ENCODE measurements at places on chromosomes 2 and 18.

DNA sequence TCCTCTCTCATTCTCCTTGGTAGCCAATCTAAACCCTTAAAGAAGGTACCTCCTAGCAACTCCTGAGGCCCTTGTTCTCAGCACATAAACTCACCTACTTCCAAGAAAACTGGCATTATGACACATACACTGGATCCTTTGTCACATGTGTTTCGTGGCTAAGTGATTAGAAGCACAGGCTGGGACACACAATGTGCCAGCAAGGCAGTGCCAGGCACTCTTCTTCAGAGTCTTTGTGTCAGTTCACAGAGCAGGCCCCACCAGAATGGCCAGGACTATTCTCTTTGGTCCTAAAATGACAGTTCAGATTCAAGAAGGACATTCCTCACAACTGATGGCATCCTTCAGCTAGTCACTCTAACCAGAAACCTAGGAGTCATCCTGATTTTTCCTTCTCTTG is 40.3 kb downstream of the SMC6 start:
- DNase-seq = no peak

- peak; percentile 75 for DNase-seq
Measured at GRCh38 chr2:119240311-119241204, 16.9 kb downstream of the STEAP3 start.

- no peak for DNase-seq
Measured at GRCh38 chr18:48942086-48942485, 8.7 kb downstream of the SMAD7 start.

DNA sequence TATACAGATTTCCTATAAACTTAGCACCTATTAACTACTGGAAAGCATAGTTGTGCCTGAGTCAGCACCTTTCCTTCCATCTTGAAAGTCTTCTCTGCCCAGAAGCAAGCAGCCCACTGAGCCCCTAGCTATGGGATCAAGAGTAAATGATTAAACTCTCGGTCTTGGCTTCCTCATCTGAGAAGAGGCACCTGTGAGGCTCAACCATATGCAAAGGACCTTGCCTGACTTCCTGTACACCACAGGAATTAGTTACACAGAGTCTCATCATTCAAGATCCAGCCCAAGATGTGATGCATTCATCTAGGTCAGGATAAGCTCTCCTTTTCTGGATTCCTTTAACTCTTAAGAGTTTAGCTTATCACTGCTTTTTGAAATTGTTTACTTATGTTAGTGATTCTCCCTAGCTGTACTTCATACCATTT is 96.0 kb downstream of the CDH2 start:
- peak; percentile 45 for DNase-seq

GRCh38 chr2:230216489-230216888 is 3.3 kb downstream of the SP110 start:
- DNase-seq = peak; percentile 3

DNA sequence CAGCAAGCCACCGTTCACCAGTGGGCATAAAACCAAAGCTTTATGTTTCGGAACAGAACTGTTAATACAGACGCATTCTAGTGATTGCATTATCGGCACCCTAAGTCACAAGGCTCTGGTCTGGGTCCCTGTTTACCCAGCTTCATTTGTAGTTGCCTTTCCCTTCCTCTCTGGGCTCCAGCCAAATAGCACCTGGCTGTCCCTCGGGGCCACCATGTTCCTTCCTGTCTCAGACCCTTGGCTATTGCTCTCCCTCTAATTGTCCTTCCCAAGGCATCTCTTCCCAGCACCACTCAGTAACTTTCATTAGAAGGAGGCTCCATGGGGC is 75.3 kb downstream of the SDC1 start:
- no peak for DNase-seq

DNA sequence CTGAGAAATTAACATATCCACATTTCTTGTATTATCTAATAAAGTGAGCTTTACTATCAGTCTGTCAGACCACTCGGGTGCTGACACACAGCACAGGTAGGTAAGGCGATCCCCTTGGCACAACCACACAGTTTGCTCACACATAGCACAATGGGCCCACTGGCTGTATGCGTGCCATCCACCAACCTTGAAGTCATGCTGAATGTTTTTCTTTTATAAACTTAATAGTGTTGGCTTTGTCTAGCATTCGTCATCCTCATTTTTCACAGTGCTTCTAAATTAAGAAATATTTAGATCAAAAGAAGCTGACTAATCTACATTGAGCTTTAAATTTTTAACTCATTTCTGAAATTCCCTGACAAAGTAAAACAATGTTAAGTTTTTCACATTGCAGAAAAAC is 50.0 kb upstream of the PAPOLG start:
- DNase-seq = peak; percentile 9

DNA sequence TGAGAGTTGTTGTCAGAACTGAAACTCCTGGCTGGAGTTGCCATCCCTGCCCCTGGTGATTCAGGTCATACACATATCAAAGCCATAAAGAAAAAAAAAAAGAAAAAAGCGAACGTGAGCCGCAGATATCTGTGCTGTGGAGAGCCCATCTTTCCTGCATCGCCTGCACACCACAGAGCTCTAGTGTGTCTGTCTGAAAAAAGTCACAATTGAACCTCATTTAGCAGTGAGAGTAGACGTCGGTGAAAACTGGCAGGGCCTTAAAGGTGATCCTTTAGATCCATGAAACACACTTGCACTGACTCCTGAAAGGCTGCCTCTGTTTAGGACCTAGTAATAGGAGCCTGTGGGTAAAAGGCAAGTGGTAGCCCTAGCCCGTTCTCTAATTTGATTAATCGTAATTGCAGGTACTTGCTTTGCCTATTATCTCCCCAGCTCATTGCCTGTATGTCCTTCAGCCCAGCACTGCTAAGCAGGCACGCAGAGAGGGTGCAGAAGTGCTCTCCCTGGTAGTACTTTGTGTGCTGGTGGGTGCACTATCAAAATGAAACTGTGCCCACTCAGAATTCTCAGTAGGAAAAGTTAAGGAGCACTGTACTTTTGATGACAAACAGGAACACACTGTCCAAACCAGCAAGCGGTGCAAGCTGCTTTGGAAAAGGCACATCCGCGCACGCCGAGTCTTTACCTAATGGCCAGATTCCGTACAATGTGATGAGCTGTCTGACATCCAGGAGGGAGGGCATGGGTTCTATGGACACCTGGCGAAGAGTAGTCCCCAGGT is 103.5 kb upstream of the ASB18 start:
- no peak for DNase-seq

DNA sequence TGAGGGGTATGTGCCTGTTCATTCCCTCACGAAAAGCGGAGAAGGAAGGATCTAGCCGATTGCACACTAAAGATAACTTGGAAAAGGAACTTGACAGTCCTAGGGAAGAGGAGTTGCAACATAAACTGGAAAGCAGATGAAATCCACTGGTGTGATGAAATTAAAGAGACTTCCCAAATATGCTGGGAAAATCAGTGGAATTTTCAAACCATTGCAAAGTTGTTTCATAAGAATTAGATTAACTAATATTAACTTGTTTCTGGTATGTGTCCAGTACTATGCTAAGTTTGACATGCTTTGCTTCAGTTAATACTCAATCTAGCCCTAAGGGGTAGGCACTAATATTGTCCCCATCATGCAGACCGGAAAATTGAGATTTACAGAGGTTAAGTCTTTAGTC is 222.7 kb downstream of the IKZF2 start:
- DNase-seq = peak; percentile 10

DNA sequence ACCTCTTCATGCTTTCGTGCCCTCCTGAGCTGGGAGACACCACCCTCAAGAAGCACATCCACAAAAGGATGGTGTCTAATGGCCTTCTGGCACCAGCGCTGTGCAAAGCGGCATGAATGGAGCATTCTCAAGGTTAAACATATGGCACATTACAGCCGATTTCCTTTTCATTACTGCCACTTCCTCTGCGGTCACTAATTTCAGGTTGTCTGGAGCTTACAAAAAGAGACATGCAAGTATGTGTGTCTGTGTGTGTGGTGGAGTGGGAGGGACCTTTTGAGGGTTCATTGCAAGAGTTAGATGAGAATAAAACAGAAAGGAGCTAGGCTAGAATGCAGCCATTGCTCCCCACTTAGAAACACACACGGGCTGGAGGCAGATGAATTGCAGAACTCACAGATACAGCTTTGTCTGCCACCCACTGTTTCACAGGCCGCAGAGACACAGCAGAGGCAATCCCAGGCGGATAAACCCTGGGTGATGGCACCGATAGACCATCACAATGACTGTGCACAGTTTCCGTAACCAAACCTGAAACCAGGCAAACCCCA is 76.0 kb downstream of the TGIF1 start:
- DNase-seq = peak; percentile 48

- no peak for DNase-seq
Measured at GRCh38 chr2:133437492-133437891, 130.8 kb downstream of the NCKAP5 start.

DNA sequence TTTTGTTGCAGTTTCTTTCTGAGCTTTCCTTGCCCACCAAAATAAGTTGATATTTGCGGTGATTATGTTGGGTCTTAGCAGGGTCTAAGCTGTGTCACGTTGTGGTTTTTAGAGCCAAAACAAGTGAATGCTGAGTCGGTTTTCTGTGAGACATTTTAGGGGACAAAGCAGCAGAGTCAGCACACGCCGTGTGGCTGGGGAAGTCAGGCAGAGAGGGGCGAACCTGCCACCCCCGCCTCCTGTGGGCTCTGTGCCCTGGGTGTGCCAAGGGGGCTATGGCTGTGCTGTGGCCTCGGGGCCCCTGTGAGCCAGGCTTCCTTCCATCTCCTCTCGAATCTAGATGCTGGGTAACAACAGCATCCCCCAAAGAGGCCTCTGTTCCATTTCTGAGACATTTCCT is 30.8 kb upstream of the TMEM87B start:
- no peak for DNase-seq

GRCh38 chr2:61978522-61978921 is 73.0 kb downstream of the COMMD1 start:
- DNase-seq = no peak

DNA sequence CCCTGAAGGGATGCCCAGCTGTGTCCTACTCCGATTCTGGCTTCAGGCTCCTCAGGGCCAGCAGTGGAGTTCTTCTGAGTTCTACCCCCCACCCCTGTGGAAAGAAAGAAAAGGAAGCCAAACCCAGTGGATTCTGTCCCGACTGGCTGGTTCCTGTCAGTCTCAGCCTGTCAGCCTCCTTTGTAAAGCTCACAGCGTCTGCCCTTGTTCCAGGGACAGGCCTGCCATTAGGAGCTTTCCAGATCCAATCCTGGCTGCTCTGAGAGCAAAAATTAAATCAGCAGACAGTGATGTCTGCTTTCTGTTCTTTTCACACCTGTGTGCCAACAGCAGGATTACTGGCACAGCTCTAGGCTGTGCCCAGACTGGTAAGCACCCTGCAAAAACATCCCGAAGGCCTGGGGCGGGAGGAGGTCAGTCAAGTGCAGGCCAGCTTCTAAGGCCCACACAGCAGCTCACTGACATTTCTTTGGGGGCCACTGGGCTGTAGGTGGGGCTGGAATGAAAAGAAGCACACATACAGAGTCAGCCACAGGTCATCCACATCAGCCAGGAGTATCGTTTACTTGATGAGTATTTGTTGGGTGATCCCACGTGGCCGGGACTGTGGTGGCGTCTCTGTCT is 69.1 kb downstream of the EHD3 start:
- DNase-seq = no peak

DNA sequence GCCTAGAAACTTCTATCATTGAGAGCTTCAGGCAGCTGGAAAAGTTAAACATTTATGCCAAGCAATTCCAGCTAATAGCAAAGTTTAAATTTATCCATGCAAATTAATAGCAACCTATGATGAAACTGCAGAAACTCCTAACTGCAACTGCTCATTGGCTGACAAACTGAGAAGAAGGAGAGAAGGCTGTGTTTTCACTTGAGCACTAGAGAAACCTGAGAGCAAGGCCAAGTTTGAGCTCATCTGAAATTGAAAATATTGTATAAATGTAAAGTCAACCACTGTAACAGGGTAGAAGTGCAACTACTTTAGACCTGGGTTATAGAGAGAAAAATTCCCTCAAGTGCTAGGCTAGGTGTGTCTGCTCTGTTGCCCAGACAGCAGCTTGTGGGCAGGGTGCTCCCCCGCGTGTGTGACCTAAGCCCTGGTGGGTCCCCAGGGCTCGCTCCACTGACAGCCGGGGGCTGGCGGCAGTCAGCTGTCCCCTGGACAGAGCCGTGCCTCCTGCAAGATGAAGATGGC is 50.2 kb downstream of the CABYR start:
- no peak for DNase-seq

GRCh38 chr18:34352385-34353163 is 127.9 kb upstream of the NOL4 start:
- DNase-seq = no peak

- no peak for DNase-seq
Measured at GRCh38 chr2:59733970-59734369, 819.5 kb downstream of the BCL11A start.

- peak; percentile 32 for DNase-seq
Measured at GRCh38 chr2:136248242-136248641, 130.3 kb upstream of the CXCR4 start.

GRCh38 chr18:48636436-48636835 is 97.6 kb downstream of the CTIF start:
- DNase-seq = no peak

GRCh38 chr2:3294493-3294892 is 83.1 kb downstream of the EIPR1 start:
- no peak for DNase-seq

DNA sequence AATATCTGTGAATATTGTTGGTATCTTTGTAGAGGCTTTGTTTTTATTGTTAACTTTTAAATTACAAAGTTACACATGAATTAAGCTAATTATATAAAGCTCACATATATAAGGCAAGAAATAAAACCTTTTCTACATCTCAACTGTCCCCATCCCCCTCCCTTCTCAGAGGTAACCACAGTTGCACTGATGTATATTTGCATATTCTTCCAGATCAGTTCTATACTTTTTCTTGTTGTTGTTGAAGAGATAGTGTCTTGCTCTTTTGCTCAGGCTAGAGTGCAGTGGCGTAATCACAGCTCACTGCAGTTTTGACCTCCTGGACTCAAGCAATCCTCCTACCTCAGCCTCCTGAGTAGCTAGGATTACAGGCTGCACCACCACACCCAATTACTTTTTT is 36.0 kb upstream of the CDC42EP3 start:
- no peak for DNase-seq

DNA sequence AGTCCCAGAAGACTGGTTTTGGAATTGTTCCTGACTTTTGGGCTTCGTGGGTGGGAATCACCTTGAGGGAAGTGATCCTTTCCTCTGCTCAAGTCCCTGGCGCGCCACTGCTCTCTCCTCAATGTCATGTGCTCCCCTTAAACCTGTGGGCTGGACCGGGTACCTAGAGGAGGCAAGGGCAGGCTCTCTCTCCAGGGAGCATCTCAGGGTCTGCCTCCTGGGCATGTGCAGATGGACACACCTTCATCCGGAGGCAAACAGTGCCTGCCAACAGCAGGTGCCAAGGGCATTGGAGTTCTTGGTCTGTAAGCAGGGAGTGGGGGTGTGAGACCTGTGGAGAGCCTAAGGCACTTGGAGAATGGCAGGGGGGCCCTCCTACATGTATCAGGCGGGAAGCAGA is 142.6 kb downstream of the INHBB start:
- no peak for DNase-seq

- peak; percentile 92 for DNase-seq
Measured at GRCh38 chr2:162242586-162243280, 512 bp downstream of the FAP start.

DNA sequence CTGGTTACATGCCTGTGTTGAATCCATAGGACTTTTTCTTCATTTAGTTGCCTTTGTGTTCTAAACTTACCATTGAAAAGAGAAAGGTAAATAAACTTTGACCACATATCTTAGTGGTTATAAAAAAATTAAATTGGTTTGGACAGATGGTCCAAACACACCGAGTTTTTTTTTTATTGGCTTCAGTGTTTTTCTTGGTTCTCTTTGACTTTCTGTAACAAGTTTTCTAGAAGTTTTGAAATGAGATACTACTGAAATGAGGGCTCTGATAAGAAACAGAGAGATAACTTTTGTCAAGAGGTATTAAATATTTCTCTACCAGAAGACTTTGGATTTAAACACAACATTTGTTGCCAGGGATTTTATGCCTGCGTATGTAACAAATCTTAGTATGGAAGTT is 20.7 kb downstream of the SPTBN1 start:
- DNase-seq = no peak
